HCT116 (cell line): ENCODE measurements at places on chromosomes 2 and 18. TPM values are rescaled to one million over a fixed set of nuclear protein-coding genes. Genes with fewer than 3 reads are reported as not detected.

- H3K4me1 ChIP-seq: peaks cover 7% of the 10 kb centered on the region
- H3K27ac ChIP-seq: peak overlapping the region; percentile 98
- H3K4me3 ChIP-seq: peak overlapping the region; percentile 79
- H3K27me3 ChIP-seq: no peaks in the 10 kb centered on the region
Measured at GRCh38 chr2:231464576-231465540, 574 bp upstream of the NCL start.

The GAL3ST2 gene
- total RNA-seq: 0.44 TPM

The MAP3K19 gene
- total RNA-seq: not detected

GRCh38 chr2:6336752-6337471 is 528.8 kb downstream of the CMPK2 start:
- H3K4me3 ChIP-seq: no peak overlapping the region
- H3K4me1 ChIP-seq: no peaks in the 10 kb centered on the region
- H3K36me3 ChIP-seq: no peaks in the 10 kb centered on the region
- H3K27me3 ChIP-seq: no peaks in the 10 kb centered on the region

The PJVK gene
- total RNA-seq: 2.6 TPM

DNA sequence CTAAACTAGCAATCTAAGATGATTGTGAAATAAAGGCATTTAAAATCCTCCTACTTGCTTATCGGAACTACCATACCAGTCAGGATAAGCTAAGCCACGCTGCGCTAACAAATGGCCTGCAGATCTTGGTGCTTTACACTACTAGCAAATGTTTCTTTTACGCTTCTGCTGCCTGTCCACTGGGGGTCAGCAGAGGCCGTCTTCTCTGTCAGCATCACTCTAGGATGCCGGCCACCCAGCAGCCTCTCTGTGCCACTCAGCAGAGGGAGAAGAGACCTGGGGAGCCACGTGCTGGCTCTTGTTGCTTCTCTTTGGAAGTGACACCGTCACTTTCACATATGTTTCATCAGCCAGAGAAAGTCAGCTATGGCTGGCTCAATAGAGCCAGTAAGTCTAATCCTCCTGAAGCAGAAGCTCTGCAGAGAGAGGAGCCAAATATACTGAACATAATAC is 36.6 kb downstream of the COPS8 start:
- H3K27ac ChIP-seq: no peak overlapping the region
- peak; percentile 79 for DNase-seq
- H3K4me3 ChIP-seq: no peak overlapping the region
- H3K27me3 ChIP-seq: peaks cover 9% of the 10 kb centered on the region; the same call in 1 of the 2 replicates
- no peaks in the 10 kb centered on the region for H3K4me1 ChIP-seq

GRCh38 chr2:161141033-161141432 is 19.2 kb upstream of the TANK start:
- H3K27me3 ChIP-seq: no peaks in the 10 kb centered on the region
- no peak overlapping the region for H3K27ac ChIP-seq
- DNase-seq: no peak
- H3K4me1 ChIP-seq: peaks cover 28% of the 10 kb centered on the region
- no peaks in the 10 kb centered on the region for H3K36me3 ChIP-seq
- no peak overlapping the region for H3K4me3 ChIP-seq

The PCARE gene
- not detected for total RNA-seq

DNA sequence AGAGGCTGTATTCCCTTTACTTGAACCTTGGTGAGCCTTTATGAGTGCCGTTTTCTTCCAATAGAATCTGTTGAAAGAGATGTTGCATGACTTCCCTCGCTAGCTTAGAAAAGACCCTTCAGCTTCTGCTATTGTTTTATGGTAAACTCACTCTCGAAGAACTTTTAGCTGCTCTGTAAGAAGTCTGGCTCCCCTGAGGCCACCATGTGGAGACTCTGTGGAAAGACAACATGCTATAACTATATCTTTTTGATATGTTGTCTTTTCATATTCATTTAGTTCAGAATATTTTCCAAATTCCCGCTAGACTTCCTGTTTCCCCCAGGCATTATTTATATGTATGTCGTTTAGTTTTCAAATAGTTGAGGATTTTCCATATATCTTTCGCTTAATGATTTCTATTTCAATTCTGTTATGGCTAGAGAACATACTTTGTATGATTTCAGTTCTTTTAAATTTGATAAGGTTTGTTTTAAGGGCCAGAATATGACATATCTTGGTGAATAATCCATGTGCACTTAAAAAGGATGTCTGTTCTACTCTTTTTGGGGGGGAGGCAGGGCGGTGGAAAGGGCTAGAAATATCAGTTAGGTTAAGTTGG is 64.1 kb downstream of the PTPN4 start:
- DNase-seq: no peak
- H3K36me3 ChIP-seq: no peaks in the 10 kb centered on the region
- H3K27me3 ChIP-seq: no peaks in the 10 kb centered on the region

The CEP192 gene
- total RNA-seq: 24.3 TPM

- no peak for DNase-seq
- H3K4me3 ChIP-seq: no peak overlapping the region
- no peaks in the 10 kb centered on the region for H3K36me3 ChIP-seq
- no peak overlapping the region for H3K27ac ChIP-seq
- H3K27me3 ChIP-seq: no peaks in the 10 kb centered on the region
- no peaks in the 10 kb centered on the region for H3K4me1 ChIP-seq
Measured at GRCh38 chr2:26911911-26912861, 58.3 kb upstream of the MAPRE3 start.

DNA sequence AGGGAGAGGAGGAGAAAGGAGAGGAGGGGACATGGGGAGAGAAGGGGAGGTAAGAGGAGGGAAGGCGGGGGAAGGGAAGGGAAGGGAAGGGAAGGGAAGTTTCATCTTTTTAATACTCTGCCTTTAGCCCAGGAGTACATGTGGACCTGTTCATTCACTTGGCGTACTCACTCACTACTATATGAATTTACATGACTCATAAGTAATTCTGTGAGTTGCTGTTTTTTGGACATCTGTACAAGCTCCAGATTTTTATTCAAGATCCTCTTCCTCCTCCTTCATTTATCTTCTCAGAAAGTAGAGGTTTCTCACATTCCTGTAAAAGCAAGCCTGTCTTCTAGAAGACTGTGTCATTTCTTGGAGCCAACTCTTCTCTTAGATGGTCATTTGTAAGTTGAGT is 84.6 kb downstream of the RDH14 start:
- peaks cover 6% of the 10 kb centered on the region; the same call in 1 of the 2 replicates for H3K4me1 ChIP-seq
- no peak for DNase-seq
- H3K27ac ChIP-seq: no peak overlapping the region
- H3K27me3 ChIP-seq: peaks cover 43% of the 10 kb centered on the region

The UGT1A8 gene
- not detected for total RNA-seq

The LOXHD1 gene
- total RNA-seq: not detected

DNA sequence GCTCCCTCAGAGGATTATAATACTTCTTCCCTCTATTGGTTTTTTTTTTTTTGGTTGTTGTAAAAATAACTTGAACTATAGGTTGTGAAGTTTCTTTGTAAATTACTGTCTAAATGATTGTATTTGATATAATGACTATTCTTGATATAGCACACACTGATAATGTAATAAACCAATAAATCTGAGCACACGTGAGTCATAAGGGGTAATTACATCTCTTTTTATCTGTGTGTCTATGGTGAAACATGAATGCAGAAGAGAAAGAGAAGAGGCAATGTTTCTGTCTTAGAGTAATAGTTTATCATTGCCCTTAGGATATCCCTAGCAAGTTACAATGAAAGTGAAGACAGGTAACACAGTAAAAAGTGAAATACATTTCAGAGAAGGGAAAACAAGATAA is 64.1 kb upstream of the RAPGEF4 start:
- H3K4me3 ChIP-seq: no peak overlapping the region
- H3K27me3 ChIP-seq: no peaks in the 10 kb centered on the region
- no peaks in the 10 kb centered on the region for H3K36me3 ChIP-seq
- DNase-seq: no peak
- H3K27ac ChIP-seq: no peak overlapping the region

DNA sequence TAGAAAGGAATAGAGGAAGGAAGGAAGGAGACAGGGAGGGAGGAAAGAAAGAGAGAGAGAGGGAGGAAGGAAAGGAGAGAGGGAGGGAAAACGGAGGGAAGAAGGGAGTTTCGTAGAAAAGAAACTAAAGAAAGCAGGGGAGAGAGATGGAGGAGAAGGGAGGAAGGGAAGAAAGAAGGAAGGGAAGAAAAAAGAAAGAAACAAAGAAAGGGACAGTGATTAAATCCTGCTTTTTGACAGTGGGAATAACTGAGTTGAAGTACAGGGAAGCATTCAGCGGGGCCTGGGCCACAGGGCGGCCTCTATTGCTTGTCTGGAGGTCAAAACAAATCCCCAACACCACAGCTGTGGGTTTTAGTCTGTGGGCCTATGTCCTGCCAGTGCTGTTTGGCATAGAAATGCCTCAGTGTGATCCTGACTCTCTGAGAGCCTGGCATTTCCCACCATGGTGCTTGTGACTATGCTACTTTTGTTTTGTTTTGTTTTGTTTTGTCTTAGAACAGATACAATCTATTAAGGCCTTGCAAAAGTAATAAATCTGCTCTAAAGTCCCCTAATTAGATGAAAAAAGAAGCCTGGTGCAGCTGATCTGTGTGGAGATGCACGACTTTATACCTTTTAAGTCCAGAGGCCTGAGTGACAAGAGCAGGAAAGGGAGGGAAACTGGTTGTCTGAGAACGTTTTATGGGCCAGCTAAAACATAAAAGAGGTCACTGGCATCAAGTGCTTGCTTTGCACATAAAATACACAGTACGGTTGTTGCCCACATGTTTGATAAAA is 40.0 kb downstream of the IL1RL2 start:
- no peaks in the 10 kb centered on the region for H3K27me3 ChIP-seq
- H3K27ac ChIP-seq: peak overlapping the region; percentile 70
- peaks cover 26% of the 10 kb centered on the region for H3K4me1 ChIP-seq
- H3K36me3 ChIP-seq: no peaks in the 10 kb centered on the region
- H3K4me3 ChIP-seq: peak overlapping the region; percentile 39; the same call in 1 of the 2 replicates

- no peaks in the 10 kb centered on the region for H3K4me1 ChIP-seq
- no peak overlapping the region for H3K4me3 ChIP-seq
- no peaks in the 10 kb centered on the region for H3K27me3 ChIP-seq
- H3K36me3 ChIP-seq: no peaks in the 10 kb centered on the region
- H3K27ac ChIP-seq: no peak overlapping the region
- no peak for DNase-seq
Measured at GRCh38 chr2:3641841-3642421, 16.1 kb upstream of the ALLC start.

DNA sequence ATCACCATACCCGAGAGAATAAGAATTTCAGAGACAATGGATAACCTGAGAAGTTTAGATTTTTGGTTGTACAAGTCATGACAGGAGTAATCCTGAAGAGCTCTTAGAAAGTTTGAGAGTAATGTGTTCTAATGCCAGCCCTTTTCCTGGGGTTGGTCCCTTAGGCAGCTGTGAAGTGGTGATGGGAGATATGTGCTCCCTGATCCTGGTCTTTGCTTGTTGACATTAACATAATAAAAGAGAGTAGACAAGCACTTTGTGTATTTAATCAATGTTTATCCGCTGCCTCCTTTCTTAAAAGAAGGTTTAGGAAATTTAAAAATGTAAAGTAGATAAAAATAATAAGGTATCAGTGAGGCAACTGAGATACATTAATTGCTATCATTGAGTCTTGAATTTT is 13.8 kb upstream of the DSC3 start:
- no peaks in the 10 kb centered on the region for H3K27me3 ChIP-seq
- no peak overlapping the region for H3K4me3 ChIP-seq
- no peaks in the 10 kb centered on the region for H3K4me1 ChIP-seq

GRCh38 chr2:36677386-36677785 is 19.1 kb upstream of the VIT start:
- H3K27ac ChIP-seq: no peak overlapping the region
- H3K4me3 ChIP-seq: no peak overlapping the region
- no peaks in the 10 kb centered on the region for H3K4me1 ChIP-seq
- H3K36me3 ChIP-seq: no peaks in the 10 kb centered on the region
- no peak for DNase-seq

DNA sequence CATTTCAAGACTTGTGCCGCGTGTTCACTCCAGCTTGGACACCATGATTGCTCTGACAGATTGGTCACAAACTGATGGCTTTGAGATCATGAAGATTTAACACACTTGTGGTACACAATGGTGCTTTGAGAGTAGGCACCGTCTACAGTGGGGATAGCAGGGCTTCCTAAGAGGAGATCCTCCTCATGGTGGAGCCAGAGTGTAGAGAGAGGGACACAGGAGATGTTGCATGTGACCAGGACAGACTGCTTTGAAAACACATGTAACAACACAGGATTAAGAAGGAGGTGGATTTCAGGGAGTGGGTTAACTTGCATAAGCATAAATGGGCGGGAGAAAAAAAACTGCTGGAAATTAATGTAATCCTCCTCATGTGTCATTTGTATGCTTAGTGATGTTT is 95.7 kb upstream of the LINC00305 start:
- H3K36me3 ChIP-seq: no peaks in the 10 kb centered on the region
- no peak overlapping the region for H3K4me3 ChIP-seq
- DNase-seq: no peak
